ENCODE measurements at places on chromosomes 11 and 22.

DNA sequence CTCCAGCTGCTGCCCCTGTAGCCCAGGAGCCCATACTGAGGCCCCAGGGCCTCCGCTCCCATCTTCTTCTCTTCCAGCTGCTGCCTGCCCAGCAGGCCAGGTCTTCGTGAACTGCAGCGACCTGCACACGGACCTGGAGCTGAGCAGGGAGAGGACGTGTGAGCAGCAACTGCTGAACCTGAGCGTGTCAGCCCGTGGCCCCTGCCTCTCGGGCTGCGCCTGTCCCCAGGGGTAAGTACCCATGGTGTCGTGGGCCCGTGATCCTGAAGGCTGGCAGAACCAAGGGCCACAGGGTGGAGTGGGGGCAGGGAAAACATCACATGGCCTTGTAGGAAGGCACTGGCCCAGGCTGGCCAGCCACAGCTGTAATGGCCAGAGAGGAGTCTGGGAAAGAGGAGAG lies 31.2 kb downstream of the OTOG start:
- DNase-seq = no peak

GRCh38 chr22:36277482-36278291 lies 24.8 kb downstream of the APOL1 start:
- peak; percentile 65 for DNase-seq

GRCh38 chr11:82754410-82754809 lies 20.7 kb upstream of the FAM181B start:
- DNase-seq = no peak

DNA sequence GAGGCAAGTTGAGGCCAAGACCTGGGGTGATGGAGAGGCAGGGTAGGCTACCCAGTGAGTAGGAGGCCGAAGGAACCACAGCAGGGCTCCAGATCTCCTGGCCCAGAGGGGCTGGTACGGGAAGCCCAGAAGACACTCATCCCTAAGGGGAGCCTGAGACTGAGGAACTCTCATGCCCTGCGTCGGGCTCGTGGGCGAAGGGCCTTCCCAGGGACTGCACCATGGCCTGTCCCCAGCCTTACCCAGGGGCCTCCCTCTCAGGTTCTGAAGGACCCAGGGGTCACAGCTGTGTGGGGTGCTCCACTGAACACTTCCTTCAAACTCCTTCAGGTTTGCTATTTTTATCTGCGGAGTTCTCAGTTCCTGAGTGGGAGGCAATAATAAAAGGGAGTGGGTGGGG lies 15.8 kb upstream of the SYT12 start:
- no peak for DNase-seq

DNA sequence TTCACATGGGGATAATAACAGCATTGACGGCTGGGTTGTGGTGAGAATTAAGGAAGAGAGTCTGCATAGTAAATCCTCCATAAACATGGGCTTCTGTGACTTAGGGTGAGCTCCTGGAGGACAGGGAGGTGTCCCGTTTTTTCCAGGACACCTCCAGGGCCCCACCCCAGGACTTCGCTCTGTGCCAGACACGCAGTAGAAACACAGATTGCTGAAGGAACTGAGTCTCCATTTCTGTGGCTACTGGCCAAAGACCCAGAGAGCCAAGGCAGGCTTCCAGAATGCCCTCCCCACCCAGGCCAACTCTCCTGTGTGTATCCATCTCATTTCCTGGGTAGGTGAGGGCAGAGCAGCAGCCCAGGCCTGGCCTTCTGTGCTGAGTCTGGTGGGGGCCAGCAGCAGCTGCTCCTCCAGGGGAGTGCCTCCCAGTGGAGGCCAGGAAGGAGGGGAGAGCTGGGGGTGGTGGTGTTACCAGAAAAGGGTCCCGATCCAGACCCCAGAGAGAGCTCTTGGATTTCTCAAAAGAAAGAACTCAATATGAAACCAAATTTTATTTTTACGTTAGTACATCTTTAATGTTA lies 9.5 kb upstream of the RFPL3 start:
- DNase-seq = no peak

- DNase-seq = peak; percentile 100
Observed at GRCh38 chr22:24555165-24556039, at the start of gene SNRPD3. Gene SNRPD3 (plus strand): TSS chr22:24555999. CDS start chr22:24557675, 1,676 bp downstream.

GRCh38 chr11:134207538-134208239 lies 16.1 kb downstream of the NCAPD3 start:
- peak; percentile 25 for DNase-seq

DNA sequence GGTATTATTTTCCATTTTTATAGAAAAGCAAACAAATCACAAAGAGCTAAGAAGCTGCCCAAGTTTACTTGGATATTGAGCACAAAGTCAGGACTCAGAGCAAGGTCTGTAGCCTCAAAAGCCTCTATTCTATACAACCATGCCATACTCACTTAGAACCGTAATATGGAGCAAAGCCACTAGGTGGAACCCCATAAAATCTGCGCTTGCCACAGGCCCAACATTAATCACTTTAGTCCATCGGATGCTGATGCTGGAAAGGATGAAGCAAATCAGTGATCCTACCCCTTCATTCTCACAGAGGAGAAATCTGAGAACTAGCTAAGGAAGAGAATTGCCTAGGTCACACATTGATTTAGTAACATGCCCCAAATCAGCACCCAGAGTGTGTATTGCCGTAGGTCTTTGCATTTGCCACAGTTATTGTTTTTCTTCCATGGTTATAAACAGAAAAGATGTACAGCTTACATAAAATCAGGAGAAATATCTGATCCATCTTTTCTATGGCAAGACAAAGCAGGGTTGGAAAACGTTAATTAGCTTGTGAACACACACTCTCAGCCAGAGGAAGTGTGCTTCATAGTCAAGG lies 56.7 kb upstream of the RAB38 start:
- DNase-seq = peak; percentile 44

DNA sequence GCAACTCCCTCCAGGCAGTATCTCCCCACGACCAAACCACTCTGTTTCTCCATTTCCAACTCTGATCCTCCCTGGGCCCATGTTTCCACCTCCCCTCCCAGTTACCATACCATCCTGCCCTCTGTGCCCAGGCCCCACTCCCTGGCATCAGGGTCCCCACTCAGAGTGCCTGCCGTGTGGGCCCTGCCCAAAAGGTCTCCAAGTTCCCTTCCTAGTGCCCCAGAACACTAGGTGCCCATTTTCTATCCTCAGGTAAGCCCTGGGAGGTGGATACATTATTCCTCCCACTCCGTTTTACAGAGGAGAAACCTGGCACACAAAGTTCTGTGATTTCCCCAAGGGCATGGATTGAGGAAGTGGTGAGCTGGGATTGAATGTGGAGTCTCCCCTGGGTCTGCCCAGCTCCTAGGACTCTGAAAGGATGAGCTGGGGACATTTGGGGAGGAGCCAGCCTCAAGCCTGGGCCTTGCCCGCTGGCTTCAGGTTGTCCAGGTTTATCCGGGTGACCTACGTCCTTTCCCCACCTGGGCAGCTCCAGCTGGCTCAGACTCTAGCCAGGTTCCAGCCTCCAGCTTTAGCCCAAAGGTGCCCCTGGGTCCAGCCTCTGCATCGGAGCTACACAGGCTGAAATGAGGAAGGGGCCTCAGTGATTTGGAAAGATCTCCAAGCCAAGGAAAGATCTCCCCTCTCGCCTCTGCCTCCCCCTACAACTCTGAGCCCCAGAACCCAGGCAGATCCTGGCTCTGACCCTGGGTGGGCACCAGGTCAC lies 2.2 kb upstream of the GSTT4 start:
- no peak for DNase-seq

- no peak for DNase-seq
Observed at GRCh38 chr22:49274754-49275380, 552.8 kb downstream of the BRD1 start.

DNA sequence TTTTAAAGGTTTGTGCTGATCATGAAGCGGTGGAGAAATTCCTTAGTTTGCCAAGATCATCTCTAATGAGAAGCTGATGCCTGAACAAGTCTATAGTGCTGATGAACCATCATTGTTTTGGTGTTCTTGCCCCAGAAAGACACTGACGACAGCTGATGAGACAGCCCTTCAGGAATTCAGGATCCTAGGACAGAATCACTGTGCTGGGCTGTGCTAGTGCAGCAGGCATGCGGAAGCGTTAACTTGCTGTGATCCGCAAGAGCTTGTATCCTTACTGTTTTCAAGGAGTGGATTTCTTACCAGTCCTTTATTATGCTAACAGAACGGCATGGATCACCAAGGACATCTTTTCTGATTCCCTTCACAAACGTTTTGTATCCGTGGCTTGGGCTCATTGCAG lies 104.1 kb downstream of the TBC1D22A start:
- DNase-seq = no peak

- DNase-seq = no peak
Observed at GRCh38 chr11:102868339-102868738, 6.4 kb downstream of the MMP12 start.

GRCh38 chr11:394034-394857 lies at the start of gene PKP3:
Gene PKP3 (plus strand): TSS chr11:394209. CDS start chr11:394293, 84 bp downstream.
- DNase-seq = no peak

- no peak for DNase-seq
Observed at GRCh38 chr11:9947231-9947864, 283.5 kb downstream of the SWAP70 start.

GRCh38 chr11:3074912-3075589 lies 17.8 kb upstream of the CARS1 start:
- no peak for DNase-seq

GRCh38 chr11:124983674-124984511 lies 29.9 kb downstream of the CCDC15 start:
- DNase-seq = no peak

- DNase-seq = no peak
Observed at GRCh38 chr11:115217726-115218311, 286.4 kb downstream of the CADM1 start.

DNA sequence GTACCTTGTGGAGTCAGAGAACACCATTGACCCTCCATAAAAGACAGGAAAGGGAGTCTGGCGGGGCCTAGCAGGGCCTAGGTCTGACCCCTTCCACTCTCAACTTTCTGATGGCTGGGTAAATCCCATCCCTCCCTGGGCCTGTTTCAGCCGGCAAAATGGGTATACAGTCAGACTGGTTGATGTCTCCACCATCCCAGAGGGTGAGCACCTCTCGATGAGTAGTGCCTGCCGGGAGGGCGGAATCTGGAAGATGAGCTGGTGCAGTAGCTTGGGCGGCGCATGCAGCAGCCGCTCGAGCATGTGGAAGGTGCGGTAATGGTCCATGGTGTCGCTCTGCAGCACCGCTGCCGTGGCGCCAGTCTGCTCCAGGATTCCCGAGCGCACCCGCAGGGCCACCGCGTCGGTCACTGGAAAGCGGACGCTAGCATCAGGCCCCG lies 528 bp downstream of the FIBP start:
- no peak for DNase-seq

DNA sequence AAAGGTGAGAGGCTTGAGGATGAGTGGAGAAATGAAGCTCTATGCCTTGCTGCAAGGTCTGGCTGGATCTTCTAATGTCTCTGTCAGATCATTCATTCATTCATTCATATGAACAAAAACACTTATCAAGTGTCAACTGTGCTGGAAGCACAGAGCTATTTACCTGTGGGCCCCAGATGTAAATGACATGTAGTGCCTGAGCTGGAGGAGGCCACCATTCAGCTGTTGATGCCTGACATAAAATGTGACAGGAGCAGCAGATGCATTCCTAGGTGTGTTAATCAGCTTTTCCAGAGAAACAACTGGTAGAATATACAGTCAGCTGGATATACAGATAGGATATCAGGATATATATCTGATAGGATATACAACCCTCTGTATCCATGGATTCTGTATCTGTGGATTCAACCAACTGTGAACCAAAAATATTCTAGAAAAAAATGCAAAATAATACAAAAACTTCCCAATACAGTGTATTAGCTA lies 44.5 kb downstream of the TSPAN18 start:
- no peak for DNase-seq

DNA sequence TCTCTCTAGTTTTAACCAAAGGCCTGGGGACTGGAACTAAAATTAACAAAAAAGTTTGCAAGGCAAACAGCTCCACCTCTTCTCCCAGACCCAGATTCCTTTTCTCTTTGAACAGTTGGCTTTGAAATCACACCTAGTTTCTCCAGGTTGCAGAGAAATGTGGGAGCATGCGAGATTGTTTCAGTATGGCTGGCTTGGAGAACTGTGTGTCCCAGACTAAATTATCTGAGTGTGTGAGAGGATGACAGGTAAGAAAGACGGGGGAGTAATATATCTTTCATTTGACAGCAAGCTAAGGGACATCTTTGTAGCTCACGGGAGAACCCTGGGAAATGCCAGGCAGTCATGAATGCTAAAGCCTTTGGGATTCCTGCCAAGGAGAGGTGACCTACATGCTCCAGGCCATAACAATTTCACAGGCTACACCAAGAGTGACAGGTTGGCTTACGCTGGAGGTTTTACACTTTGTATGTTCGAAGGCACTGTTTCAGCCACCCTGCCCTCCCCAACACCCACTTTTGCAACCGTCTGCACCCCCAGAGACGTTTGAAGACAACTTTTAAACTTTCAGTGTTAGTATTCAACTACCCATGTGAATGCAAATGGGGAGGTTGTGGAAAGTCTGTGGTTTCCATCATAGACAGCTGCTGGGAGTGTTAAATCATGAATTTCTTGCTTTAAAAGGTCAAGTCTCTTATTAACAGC lies 109.3 kb upstream of the SNX19 start:
- no peak for DNase-seq

- no peak for DNase-seq
Observed at GRCh38 chr11:119852741-119853140, 123.7 kb upstream of the NECTIN1 start.

DNA sequence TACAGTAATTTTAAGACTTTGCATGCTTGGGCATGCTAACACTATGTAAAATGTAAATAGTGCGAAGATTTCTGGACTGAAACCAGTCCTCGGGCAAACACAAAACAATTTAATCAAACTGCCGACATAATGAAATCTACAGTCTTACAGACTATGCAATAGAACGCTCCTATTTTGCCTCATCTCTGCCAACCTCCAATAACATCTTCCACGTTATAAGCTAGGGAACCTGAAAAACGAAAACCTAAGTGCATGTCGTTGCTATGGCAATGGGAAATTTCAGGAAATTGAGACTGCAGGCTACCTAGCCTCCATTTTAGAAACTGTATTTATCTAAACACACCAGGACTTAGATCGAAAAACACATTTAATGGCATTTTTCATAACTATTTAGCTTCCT lies 1.1 kb downstream of the CSTF3 start:
- DNase-seq = peak; percentile 54

DNA sequence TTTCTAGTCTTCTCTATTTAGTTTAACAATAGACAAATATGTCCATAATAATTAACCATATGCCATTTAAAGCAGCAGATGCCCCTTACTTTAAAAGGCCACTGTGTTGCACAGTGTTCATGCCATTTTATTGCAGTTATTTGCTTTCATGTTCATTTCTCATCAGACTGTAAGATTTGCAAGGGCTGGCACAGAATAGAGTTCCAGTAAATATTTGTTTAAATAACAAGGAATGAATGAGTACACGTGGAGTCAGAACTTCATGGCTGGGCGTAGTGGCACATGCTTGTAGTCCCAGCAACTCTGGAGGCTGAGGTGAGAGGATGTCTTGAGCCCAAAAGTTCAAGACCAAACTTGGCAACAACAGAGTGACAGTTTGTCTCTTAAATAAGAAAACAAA lies 1228.6 kb downstream of the LRRC4C start:
- no peak for DNase-seq

DNA sequence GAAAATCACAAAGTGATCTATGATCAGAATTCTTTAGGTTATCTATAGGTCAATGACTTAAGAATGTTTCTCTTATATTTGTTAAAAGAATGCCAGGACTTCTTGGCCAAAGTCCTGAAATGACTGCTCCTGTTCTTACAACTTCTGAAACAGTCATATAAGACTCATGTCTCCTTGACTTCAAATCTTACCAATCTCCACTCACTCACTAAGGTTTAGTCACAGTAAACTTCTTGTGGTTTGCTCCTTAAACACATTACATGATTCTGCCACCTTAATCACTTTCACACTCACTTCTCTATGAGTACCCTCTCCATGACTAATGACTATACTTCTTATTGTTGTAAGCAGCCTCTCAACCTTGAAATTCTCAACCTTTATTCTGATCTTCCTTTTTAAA lies 648.7 kb upstream of the CCDC179 start:
- no peak for DNase-seq

All from inflammatory macrophage (primary cell).